ENCODE measurements at places on chromosomes 2 and 18. TPM values are rescaled to one million over a fixed set of nuclear protein-coding genes. Genes with fewer than 3 reads are reported as not detected.

The SERPINB4 gene
- total RNA-seq, result not detected

The FLACC1 gene
- total RNA-seq, result not detected

DNA sequence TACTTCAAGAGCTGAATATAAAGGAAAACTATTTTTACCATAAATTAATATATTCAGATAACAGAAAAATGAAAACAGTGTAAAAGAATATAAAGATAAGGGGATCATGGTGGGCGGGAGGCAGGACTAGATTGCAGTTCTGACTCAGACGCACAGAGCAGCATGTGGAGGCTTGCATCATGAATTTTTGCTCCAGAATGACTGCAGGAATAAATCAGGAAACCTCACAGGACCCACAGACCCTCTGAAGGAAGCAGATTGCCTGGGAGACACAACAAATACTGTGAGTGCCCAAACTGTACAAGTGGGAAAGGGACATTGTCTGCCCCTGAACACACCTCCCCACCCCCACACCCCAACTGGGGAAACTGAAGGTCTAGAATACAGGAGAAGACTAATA is 19.2 kb upstream of the SIGLEC15 start:
- no peak for DNase-seq

The LYG1 gene
- 0.53 TPM for total RNA-seq

The SKA1 gene
- 57.2 TPM for total RNA-seq

- DNase-seq, result no peak
Observed at GRCh38 chr2:235447210-235447609, 46.6 kb upstream of the AGAP1 start.

The GATA6 gene
- total RNA-seq, result 0.26 TPM

DNA sequence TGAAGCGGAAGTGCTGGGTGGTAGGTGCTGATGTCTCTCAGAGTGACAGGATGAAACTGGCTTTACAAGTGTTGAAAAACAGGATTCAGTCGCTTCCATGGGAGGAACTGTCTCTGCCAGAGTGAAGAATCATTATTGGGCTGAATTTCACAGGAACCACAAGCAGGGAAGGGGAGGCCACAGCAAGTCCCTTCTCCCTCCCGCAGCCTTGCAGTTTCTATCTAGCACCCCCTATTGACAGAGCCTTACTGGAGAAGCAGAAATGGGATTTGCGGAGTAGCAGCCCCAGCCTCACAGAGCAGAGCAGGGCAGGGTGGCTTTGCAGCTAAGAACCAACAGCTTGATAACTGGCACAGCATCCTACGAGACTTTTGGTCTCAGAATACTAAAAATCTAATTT is 33.3 kb upstream of the RMP24 start:
- peak; percentile 62 for DNase-seq

GRCh38 chr2:219497495-219498279 is 1.0 kb upstream of the GMPPA start:
- peak; percentile 76 for DNase-seq

The SERPINB10 gene
- total RNA-seq, result not detected

The DCDC2C gene
- not detected for total RNA-seq

GRCh38 chr2:64203131-64203857 is 59.1 kb upstream of the PELI1 start:
- DNase-seq, result no peak

The CHRNG gene
- not detected for total RNA-seq

DNA sequence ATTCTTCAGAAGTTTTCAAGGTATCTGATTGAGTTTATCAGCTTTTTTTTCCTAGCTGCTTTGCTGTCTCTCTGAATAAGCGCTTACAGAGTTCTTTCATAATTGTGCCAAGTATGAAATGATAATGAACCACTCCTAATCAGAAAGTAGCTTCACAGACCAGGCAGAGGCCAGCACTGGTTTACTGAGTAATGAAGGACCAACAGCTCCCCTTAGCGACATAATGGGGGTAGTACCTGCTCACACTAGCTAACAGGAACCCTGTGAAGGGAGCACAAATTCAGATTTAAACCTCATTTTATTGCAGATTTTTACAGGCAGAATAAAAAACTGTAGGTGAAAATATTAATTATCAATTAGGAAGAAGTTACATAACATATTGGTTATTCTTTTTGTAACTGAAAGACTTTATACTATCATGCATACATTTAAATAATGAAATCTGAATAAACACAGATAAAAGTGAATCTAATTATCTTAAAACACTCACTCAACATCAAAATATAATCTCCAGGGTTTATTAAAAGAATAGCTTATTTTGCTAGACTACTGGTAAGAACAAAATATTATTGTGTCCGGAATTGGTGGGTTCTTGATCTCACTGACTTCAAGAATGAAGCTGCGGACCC is 53.7 kb upstream of the LRRC30 start:
- DNase-seq, result peak; percentile 78

- DNase-seq, result no peak
Observed at GRCh38 chr2:36356298-36356989, 866 bp downstream of the CRIM1 start.

GRCh38 chr2:172531309-172531708 is 24.6 kb upstream of the PDK1 start:
- no peak for DNase-seq

The NEU4 gene
- not detected for total RNA-seq

DNA sequence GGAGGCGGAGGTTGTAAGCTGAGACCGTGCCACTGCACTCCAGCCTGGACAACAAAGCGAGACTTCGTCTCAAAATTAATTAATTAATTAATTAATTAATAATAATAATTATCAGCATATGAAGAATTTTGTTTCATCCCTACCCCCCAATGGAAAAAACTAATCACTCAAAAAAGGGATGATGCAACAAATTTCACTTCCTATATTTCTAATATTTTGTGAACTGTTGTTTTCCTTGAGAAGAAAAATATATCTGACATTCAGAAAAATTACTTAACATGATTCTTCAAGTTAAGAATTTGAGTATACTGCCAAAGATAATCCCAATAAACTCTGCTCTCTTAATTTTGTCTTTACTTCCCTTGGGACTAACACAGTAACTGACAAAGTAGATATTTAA is 28.1 kb downstream of the EXOC6B start:
- DNase-seq, result no peak

The COX7A2L gene
- total RNA-seq, result 212 TPM

- DNase-seq, result no peak
Observed at GRCh38 chr2:105556366-105556765, 157.5 kb upstream of the FHL2 start.

DNA sequence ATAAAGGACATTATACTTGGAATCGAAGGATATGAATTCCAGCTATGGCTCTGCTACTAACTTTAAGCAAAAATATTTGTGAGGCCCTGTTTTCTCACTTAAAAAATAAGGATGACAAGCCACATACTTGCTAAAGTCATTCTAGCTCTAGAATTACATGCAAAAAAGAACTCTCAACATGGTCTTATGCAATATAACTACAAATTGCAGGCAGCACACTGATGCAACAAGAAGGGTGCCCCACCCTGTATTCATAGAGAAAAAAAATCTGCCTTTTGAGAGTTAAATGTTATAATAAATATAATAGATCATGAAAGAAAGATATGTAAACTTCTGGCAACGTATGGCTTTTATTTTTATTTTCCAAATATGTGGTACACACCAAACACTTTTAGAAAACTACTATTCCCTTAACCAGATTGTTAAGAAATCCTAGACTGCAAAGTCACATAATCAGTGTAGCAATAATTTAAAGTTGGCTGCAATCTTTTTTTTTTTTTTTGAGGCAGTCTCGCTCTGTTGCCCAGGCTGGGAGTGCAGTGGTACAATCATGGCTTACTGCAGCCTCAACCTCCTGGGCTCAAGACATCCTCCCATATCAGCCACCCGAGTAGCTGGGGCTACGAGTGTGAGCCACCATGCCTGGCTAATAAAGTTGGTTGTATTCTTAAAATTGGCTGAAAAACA is 40.2 kb upstream of the WDSUB1 start:
- no peak for DNase-seq

- DNase-seq, result no peak
Observed at GRCh38 chr2:73611193-73611592, 31.0 kb downstream of the NAT8 start.

DNA sequence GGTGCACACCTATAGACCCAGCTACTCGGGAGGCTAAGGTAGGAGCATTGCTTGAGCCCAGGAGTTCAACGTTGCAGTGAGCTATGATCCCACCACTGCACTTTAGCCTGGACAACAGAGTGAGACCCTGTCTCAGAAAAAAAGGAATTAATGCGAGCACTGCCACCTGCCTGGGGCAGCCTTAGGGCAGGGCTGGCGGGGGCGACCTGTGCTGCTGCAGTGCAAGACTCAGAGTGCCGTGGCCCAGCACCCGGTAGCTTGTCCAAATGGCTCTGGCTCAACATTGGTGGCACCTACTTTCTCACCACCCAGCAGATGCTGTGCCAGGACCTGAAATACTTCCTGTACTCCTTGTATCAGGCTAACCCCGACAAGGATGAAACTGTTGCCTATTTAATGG is 30.2 kb downstream of the STK25 start:
- DNase-seq, result no peak

DNA sequence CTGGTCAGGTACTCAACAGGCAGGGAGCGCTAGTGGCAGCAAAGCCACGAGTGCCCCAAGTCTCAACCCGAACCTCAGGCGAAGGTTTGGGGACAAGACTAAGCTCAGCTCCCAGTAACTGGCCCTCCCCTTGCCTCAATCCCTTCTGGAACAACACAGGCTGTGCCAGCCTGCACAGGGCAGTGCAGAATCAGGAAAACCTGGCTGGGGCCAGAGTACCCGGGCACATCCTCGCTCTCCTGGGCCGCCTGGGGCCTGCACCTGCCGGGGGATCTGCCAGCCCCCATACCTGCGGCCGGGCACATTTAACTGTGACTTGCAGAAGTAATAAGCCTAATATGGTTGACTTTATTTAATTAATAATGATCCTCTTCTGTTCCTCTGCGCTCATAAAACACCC is 60.6 kb downstream of the GBX2 start:
- no peak for DNase-seq

The HAUS1 gene
- total RNA-seq, result 141 TPM

- DNase-seq, result no peak
Observed at GRCh38 chr2:191145769-191146471, 4.9 kb downstream of the STAT4 start.

DNA sequence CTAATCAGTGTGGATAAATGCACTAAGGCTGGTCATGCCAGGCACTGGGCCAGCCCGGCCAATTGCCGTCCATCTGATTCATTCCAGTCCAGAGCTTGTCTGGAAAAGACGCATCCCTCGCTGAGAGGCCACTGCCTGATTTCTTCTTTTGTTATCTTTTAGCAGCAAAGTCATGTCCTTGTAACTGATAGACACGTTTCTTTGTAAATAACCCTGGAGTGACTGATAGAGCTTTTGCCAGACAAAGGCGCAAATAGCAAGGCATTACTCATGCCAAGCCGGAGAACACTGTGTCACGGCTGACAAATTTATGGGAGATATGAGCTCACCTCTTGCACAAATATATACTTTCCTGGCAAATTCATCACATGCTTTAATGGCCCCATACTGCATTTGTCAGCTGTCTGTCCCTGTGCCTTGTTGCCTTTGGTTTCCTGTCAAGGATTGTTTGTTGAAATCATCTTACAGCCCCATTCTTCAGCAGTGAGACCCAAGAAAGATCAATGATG is 164.4 kb downstream of the ETAA1 start:
- DNase-seq, result no peak

DNA sequence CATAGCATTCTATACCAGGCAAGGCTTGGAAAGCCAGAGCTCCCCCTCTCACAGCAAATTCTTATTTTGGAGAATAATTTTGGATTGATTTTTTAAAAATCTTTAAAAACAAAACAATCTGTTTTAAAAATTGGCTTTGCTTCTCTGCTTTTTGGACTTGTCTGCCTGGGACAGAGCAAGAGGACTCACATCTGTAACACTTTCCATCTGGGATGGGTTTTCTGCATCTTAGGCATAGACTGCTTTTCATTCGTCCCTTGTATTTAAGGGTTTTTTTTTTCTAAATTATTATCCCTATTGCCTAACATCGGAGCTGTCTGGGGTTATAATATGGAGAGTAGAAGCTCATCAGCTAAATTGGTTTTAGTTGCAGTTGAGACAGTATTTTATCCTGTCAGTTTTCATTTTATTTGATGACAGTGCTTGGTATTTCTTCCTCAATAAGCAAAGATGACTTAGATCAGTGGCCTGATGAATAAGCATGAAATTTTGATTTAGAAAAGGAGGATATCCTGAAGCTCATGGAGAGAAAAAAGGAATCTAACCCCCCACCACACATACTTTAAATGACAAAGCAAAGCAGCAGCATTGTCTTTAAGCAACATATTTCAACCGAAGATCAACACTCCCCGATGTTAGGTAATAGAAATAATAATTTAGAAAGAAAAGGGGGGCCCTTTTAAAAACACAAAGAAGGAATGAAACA is 2.3 kb upstream of the FZD7 start:
- no peak for DNase-seq

DNA sequence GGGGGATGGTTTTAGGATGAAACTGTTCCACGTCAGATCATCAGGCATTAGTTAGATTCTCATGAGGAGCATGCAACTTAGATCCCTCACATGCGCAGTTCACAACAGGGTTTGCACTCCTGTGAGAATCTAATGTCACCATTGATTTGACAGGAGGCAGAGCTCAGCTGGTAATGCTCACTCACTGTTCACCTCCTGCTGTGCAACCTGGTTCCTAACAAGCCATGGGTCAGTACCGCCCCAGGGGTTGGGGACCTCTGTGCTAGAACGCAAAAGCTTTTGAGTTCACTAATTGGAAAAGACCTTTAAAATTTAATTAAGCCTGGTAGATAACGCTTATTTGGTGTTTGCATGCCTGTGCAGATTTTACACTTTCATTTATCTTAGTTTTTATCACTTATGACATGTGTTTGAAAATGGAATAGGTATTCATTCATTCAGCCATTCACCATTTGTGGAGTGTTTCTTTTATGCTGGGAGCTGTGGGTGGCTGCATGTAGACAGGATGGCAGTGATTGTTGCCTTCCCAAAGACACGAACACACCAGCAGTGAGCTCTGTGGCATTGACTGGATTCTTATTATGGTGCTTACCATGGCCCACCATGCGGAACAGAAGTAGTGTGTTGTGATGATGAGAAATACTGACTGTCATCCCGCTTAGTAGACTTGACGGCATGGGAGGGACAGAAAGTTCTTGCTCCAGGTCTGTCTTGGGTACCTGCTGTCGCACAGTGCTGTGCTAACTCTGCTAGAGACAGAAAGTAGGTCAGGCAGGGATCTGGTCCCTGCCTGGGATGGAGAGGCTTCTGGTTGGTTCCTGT is 6.4 kb downstream of the RAB31 start:
- DNase-seq, result no peak

DNA sequence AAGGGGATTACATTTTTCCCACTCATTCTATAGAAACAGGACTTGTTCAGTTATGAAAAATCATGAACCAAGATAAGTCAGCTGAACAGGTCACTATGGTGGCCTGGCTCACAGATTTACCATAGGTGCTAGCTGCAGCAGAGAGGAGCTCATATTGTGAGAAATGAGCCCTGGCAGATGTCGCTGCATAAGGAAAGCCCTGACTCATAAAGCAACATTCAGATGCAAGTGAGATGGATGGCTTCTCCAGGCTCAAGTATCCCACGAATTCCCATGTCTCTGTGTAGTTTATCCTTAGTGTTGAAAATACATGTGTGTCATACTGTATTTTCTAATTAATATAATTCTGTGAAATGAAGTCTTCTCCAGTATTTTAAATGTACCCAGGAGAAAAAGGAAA is 115.0 kb upstream of the LHCGR start:
- DNase-seq, result no peak

- peak; percentile 71 for DNase-seq
Observed at GRCh38 chr2:168470320-168471162, 14.5 kb downstream of the CERS6 start.

All from neural progenitor cell (in vitro differentiated cells).